ENCODE measurements at places on chromosomes 11 and 22.

DNA sequence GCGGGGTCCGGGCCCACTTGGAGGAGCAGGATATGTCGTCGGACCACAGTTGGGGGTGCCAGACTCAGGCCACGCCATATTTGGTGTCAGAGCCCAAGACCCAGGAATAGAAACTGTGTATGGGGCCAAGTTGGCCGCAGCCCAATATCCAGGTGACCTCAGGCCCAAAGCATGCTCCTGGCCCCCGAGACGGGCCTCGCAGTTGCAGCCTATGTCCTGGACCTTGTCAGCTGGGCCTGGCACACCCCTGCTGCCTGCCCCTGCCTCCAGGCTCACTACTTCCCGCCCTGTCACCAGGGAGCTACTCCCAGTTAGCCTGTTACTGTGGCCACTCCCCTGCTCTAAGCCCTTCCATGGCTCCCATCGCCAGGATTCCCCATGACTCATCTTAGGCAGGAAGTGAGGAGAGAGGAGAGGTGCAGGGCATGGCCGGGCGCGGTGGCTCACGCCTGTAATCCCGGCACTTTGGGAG, 23.1 kb downstream of the A4GALT start:
- no peak for DNase-seq

DNA sequence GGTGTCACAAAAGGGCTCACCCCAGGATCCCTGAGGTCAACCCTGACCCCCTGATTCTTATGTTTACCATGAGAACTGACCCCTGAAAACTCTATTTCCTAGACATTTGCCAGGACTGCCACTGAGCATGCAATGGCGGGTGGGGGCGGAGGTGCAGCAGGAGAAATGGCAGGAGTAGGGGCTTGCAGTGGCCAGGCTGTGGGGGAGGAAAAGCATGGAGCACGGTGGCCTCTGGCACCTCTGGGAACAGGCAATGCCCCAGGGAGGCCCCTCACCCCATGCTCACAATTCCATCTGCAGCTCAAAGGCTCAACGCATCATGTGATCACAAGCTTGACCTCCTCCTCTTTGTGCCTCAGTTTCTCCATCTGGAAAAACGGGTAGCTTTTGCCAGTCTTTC, 46.5 kb upstream of the FGF3 start:
- no peak for DNase-seq

- DNase-seq = no peak
Observed at GRCh38 chr22:20957683-20958431, 9.2 kb upstream of the AIFM3 start.

GRCh38 chr11:66971488-66971887, 3.6 kb upstream of the C11orf86 start:
- DNase-seq = no peak

DNA sequence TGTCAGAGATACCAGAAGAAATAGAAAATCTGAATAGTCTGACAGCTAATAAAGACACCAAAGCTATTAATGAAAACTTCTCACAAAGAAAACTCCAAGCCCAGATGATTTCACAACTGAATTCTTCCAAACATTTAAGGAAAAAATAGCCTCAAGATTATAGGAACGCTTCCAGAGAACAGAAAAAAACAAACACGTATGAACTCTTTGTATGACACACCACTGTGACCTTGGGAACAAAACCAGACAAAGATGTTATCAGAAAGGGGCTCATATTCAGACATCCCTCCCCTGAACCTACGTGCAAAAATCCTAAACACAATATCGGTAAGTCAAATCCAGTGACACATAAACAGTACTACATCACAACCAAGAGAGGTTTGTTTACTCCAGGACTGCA, 23.5 kb downstream of the CERK start:
- DNase-seq = no peak
